ENCODE measurements at places on chromosomes 13 and 19.

DNA sequence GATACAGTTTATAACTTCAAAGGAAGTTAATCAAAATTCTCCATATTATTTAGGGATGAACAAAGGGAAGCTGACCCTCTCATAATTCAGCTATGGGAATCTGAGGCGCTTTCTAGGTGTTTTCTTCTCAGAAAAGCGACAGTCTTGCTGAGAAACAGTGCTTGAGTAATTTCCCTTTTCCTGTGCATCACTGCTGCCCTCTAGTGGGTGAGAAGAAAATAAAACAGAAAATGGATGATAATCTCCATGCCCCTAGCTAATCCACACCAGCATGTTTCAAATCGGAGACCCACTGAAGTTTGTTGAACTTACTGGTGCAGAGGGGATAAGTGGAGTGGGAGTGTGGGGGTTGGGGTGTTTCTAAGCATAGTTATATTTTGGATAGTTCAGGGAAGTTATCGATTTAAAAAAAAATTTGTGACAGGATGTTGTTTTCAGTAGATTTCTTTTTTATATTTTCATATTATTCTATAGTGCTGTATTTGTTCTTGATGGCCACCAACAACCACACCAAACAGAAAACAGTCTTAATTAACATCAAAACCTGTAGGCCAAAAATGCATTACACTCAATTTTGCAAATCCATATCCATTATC is 21.4 kb downstream of the LCP1 start:
- DNase-seq, result peak; percentile 27

- no peak for DNase-seq
Measured at GRCh38 chr19:3533563-3534216, 5.3 kb upstream of the TEKTIP1 start.

- no peak for DNase-seq
Measured at GRCh38 chr13:33201659-33202058, 83.9 kb downstream of the STARD13 start.

DNA sequence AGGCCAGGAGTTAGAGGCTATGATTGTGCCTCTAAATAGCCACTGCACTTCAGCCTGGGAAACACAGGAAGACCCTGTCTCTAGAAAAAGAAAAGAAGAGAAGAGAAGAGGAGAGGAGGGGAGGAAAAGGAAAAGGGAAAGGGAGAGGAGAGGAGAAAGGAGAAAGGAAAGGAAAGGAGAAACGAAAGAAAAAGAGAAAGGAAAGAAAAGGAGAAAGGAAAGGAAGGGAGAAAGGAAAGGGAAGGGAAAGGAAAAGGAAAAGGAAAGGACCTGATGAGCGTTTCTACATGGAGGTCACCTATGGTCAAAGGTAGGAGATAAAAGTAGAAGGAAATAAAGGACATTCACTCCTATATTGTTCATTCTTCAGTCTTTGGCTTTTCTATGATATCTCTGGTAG is 109.1 kb upstream of the TRPC4 start:
- no peak for DNase-seq

DNA sequence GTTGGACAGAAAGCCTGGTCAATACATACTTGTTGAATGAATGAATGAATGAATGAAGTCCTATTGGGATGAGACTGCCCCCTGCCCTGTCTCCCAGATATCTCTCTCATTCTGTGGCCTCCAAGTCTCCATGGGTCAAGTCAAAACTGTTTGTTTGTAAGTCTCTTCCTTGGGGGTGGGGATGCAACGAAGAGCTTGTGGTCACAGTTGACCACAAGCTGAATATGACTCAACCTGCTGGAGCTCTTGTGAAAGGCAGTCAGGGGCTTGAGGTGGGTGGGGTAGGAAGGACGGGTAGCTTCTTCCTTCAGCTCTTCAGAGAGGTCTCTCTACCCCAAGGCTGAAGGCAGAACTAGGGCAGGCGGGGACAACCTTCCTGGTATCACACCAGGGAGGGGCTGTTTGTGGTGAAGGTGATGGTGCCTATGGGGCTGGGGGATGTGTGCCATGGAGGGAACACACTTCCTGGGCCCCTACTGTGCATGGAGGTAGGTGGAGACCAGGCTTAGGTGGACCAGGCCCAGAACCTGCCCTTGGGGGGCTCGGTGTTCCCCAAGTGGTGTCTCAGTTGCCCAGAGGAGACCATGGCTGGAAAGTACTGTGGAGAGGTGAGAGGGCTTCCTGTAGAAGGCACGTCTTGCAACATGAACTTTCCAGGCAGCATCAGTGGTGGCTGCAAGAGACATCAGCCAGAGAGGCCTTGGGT is 8.0 kb downstream of the MYO1F start:
- DNase-seq, result no peak

DNA sequence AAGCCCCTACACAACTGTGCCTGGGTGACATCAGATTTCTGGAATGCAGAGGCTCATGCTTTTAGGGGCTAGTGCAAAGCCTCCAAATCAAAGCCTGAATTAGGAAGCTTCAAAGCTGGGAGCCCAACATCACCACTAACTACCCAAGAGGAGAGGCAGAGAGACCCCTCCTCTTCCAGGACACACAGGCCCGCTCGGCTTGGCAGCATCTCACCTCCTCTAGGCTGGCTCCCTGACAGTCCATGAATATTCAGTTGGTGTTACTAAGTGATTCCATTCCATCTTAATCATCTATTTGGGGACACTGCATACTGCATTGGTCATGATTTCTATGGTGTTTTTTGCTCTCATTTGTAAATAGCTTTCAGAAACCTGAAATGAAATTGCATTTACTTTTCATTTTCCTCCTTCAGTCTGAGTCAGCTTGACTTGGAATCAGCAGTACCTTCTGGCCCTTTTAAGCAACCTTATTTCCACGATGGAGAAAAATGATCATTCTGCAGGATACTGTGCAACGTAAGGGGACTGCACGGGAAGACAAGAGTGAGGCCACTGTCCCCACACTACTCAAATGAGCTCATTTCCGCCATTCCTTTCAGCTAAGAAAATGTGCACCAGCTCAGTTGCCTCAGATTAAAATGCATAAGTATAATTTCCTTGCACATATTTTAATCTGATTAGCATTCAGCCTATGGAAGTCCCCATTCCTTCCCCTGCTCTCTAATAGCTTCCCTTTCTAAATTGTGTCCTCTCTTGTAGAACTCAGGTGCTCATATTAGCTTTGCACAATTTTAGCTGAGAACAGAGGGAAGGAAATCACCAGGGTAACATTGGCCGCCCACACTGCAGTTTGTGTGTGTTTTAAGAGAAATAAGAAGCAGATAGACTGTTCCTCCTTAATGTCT is 219.9 kb downstream of the RFC3 start:
- DNase-seq, result no peak

DNA sequence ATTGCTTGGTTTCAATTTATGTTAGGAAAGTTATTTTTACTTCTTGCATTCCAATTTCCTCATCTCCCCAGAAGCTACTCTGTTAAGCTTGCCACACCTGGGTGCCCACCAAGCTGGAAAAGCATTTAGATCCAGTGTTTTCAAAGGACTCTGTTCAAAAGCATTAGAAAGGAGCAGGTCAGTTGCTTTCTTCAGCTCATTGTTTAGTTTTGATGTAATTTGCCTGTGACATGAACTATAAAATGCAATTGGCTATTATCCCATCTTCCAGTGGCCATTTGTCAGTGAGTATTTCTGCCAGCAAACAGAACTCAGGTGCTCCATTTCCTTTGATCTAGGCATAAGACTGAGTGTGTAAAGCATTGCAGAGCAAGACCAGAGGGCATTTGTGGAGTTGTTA is 46.7 kb upstream of the RNF113B start:
- DNase-seq, result no peak

DNA sequence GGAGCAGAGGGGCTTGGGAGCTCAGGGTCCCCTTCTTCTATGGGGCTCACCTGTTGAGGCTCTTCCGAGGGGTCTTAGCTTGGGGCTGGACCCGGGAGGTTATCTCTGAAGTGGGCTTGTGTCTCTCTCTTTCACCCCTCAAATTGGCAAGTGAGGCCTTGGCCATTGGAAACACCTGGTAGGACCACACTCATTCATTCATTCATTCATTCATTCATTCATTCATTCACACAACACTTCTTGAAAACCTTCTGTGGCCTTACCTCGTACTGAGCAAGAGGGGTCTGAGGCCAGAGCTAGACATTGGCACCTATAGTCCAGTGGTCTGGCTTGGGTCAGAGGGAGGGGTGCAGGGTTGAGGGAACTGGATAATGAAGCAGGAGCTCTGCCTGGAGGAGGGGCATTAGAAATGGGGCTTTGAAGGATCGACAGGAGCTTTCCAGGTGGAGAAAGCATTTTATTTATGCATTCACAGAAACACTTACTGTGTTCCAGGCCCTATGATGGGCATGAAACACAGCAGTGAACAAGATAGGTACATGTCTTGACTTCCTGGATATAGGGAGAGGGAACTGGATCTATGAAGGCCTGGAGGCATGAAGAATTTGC is 5.5 kb downstream of the CELF5 start:
- DNase-seq, result no peak

DNA sequence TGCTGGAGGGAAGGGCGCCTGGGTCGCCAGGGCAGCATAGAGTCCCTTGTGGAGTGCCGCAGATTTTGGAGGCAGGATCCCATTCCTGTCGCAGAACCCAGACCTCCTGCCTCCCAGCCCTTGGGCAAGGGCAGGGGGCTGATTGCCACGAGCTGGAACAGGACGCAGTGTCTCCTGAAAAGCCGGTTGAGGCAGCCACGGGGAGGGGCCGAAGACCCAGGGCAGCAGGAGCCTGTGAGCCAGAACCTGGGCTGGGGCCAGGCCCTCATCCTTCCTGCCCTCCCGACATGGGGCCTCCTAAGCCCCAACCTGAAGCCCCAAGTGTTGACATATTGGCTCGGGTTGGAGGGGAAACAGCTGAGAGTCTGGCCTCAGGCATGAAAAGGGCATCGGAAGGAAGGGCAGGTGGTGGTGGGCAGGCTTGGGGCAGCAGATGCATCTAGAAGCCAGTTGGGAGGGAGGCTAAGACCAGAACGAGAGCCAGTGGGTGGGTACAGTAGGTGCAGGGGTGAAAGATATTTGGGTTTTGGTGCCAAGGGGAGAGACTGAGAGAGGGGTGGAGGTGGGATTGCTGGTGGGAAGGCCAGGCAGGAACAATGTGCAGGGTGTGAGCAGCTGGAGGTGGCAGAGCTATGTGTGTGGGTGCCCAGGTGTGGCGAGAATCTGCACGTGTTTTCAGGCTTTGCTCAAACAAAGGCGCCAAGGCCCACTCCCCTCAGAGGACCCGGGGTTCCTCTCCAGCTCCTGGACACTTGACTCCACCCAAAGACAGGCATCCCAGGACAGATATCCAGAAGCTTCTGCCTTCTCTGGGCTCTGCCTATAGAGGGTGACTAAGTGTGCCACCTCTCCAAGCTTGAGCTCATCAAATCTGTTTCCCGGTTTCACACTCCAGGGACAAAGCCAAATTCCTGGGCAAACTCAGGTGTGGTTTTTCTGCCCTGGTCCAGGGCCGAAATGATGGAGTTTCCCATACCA is 1.4 kb upstream of the SBSN start:
- no peak for DNase-seq

GRCh38 chr19:6663236-6664201 is 6.4 kb downstream of the TNFSF14 start:
- DNase-seq, result no peak

GRCh38 chr19:6616011-6616410 is 25.1 kb upstream of the CD70 start:
- no peak for DNase-seq

- DNase-seq, result no peak
Measured at GRCh38 chr19:49790866-49791265, 22.2 kb downstream of the FUZ start.

GRCh38 chr13:77389625-77390000 is 62.7 kb upstream of the MYCBP2 start:
- DNase-seq, result no peak

DNA sequence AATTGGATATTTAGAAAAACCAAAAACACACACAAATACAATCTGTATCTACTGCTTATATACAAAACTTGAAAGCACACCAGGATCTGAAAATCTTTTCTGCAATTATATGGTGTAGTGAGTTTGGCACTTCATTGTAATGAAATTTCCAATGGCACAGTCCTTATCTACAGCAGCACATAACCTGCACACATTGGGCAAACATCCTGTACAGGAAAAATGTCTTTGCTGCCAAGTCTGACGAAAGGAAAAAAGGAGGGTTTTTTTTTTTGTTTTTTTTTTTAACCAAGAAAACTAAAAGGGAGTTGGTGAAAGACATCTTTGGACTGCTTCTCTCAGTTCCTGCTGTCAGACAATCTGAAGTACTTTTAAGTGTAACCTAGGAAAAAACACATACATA is 107.8 kb downstream of the FOXO1 start:
- peak; percentile 75 for DNase-seq

DNA sequence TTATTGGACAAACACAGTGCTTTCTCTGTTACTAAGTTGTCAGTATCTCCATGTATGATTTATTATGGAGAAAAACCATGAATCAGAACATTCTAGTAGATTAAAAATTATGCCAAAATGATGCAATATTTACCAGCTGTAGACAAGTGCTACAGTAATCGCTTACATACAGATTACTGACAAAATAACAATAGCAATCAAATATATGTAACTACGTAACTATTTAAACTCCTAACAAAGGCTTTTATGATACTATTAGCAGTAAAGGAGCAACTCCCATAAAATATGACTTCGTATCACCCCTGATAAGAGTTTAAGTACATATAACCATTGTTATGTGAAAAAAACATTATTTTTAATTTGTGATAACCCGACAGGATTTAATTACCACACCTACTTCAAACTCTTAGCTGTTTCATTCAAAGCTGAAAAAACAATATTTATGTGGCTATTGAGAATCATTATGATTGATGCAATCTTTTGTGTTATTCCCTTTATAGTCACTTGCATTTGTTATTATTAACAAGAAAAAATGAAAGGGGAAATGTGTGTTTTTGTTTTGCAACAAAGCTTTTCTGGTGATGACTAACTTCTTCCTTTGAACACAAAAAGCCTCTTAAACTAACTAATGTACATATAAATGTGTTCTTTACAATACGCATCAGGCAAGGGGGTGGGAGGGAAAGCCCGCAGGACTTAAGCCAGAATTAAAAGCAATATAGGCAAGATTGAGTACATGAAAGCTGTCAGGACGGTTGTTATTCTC is 147.4 kb downstream of the ABCC4 start:
- DNase-seq, result peak; percentile 68

- DNase-seq, result no peak
Measured at GRCh38 chr19:18333680-18334079, 6.7 kb upstream of the PGPEP1 start.

DNA sequence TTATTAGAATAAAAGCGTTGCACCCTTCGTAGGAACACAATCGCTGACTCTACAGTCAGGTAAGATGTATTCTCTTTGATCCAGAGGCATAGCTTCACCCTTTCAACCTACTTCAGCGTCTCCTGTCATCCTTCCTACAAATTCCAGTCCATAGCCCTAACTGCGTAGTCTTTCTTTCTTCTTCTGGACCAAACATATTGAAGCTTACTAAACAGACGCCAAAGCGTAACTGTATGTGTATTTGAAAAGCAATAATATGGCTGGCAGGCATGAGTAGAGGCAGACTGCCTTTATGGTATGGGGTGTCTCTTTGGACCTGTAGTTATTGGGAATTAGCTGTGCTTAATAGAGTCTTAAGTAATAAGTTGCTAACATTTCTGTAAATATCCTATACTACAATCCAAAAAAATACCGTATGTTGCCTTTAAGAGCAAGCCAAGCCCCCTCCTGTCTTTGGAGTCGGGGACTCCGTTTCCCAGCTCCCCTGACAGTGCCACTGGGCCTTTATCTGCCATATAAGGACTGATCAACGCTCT is 392 bp upstream of the ZNF548 start:
- no peak for DNase-seq
